ENCODE measurements at places on chromosomes 7 and 10.
A peak's percentile ranks its signal among the peaks of the same experiment; 100 is the strongest.

DNA sequence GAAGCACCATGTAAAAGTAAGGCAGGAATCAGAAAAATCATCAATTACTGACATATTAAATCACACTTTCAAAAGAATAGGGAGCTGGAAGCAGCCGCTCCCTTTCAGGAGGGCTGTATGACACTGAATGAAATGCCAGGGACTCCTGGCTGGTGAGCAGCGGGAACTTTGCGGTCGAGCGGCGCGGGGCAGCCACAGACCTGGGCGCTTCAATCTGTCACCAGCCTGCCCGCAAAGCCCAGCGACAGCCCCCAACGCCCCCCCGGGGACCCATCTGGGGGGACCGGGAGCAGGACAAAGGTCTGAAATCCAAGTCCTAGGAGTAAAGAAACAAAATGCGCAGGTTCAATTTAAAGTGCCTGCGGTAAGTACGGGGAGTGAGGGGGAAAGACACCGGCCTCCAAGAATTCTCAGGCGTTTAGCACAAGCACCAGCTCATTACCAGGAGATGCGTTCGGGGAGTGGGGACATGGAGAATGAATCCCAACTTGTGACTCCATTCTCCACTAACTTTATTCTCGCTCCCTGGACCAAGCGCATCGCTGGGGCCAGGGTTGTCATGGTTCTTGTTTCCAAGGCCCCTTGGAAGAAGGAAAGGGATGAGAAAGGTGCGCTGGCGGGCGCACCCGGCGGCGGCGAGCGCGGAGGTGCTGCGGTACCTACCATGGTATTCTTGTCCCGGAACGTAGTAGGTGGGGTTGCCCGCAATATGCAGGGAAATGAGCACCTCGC is 824 bp downstream of the RELN start:
- DNase-seq = no peak

DNA sequence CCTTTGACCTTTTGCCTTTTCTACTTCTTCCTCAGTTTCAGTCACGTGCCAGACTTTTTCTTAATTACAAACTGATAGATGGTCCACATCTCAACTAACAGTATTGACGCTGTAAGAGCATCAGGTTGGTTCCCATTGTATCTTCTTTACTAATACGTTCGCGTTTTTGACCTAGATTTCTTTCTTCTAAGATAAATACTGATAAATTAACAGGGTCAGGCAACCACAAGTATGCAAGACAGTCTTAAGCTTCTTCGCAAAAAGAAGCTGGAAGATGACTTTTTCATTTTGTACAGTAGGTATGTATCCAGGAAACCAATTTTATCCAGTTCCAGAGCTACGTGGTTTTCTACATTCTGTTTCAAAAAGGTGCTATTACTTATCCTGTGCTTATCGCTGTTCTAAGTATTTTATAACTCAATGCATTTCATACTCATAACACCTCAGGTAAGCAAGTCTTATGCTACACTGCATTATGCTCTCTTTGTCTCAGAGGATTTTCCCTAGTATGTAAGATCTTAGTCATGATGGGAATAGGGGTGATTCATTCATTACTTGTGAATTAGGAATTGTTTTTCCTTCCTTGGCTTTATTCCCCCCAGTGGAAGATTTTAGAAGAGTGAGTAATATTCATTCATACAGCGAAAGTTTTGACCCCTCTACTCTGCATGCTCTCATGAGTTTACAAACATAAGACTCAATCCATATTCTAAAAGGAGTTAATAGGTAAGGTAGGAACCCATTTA is 955 bp downstream of the DUS4L start:
- DNase-seq = no peak

- DNase-seq = peak; percentile 26
These were observed 47.1 kb upstream of the UCN3 start for GRCh38 chr10:5317547-5318107.

DNA sequence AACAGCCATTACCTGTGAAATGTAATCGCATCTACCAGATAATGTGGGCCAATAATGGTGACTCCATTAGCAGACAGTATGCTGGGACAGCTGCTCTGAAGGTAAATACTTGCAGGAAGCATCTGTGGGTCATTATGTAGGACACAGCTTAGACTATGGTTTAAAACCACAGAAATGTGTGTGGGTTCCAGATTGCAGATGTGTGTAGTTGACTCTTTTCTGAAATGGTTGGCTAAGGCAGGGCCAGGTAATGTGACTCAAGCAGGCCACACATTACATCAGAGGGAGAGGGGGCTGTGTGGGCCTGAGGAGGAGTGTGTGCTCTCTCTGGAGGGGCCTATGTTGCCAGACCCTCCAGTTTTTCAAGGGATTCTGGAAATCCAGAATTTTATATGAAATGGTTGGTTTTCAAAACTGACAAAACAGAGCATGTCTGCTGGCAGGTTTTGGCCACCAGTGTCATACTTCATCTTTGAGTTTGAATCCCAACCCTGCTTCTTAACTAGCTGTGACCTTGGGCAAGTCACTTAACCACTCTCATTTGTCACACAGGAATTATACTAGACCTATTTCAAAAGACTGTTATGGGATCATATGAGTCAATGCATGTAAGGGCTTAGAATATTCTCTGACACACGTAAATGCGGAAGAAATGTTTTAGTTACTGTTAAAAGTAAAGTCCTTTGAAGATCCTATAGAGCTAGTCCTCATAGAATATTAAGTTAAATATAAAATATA is 64.5 kb downstream of the MCMBP start:
- peak; percentile 65 for DNase-seq

GRCh38 chr10:99854860-99855259 is 72.4 kb downstream of the ABCC2 start:
- DNase-seq = no peak

- no peak for DNase-seq
These were observed 22.8 kb downstream of the CBX3 start for GRCh38 chr7:26224359-26224758.

GRCh38 chr10:126407831-126408230 is 19.6 kb upstream of the ADAM12 start:
- DNase-seq = no peak
